ENCODE measurements at places on chromosomes 2 and 18. TPM values are rescaled to one million over a fixed set of nuclear protein-coding genes. Genes with fewer than 3 reads are reported as not detected.

HADHA gene
- total RNA-seq: 79.8 TPM

STPG4 gene
- 0.59 TPM for total RNA-seq

UNC50 gene
- 50.7 TPM for total RNA-seq

CFAP65 gene
- total RNA-seq: 0.97 TPM

SLC38A11 gene
- 20.2 TPM for total RNA-seq
